Mesendoderm (in vitro differentiated cells): ENCODE measurements at places on chromosomes 5 and 9.
A peak's percentile ranks its signal among the peaks of the same experiment; 100 is the strongest.

GRCh38 chr9:83422527-83422926, 115.7 kb downstream of the FRMD3 start:
- DNase-seq = no peak

- DNase-seq = peak; percentile 31
Measured at GRCh38 chr5:103434057-103434456, 128.5 kb downstream of the NUDT12 start.

DNA sequence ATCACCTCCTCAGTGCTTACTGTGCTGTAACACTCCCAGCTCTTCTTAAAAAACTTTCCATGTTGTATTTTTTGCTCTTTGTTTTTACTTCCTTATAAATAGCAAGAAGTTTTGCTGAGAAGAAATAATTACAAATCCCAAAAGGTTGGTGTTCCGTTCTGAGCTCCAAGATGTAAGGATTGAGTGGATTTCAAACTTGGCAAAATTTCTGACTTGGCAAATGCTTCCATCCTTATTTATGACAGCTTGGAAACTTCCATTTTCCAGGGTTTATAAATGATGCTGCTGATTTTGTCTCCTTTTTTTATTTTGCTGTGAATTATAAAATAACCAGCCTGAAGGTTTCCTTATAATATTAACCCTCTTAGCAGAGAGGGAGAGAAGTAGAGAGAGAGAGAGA, 151.9 kb downstream of the NTRK2 start:
- DNase-seq = no peak

- DNase-seq = no peak
Measured at GRCh38 chr9:31144614-31145013, 1239.8 kb upstream of the ACO1 start.

- DNase-seq = peak; percentile 94
Measured at GRCh38 chr5:69492391-69492922, at the start of gene OCLN. Gene OCLN, plus strand, starts transcription at chr5:69492790. Its CDS starts 11,455 bp downstream, at chr5:69504245.

DNA sequence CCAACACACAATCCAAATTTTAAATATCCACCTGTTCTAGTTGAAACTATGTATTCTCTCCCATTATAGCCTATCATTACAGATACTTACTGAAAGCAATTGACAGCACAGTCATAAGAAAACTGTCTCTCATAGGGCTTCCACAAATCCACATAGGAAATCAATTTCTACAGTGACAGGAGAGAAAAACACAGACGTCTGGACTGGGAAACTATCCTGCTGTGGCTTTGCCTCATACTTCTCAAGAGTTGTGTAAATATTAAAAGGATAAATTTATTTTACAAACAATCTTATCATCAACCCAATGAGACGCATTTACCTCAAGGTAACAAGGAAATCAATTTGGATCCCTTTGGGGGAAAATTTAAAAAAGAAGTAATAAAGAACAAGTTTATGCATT, 517.5 kb downstream of the EFNA5 start:
- no peak for DNase-seq

DNA sequence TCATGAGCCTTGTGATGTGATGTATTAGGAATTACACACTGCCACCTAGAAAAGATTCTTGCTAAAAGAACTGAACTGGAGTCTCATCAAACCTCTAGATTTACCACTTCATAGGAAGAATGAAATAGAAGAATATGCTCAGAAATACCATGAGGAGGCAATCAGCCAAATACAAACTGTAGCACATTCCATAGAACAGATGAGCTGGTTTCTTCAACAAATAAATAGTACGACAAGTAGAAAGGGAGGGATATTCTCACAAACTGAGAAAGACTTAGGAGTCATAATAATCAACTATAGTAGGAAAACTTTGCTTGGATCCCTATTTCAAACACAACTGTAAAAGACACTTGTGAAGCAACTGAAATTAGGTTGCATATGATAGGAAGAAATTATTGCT, 15.4 kb downstream of the PLGRKT start:
- DNase-seq = no peak

DNA sequence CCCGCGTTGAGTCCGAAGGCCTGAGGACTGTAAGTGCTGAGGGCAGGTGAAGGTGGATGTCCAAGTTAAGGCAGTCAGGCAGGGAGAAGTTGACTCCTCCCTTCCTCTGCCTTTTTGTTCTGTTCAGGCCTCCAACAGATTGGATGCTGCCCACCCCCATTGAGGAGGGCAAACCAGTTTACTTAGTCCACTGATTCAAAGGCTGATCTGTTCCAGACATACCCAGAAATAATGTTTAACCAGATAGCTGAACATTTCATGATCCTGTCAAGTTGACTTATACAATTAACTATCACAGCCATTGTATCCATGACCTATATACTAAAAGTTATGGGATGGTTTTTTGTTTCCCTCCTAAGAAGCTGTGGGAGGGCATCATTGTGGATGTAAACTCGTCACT, 8.3 kb upstream of the TEX48 start:
- no peak for DNase-seq

GRCh38 chr9:18861609-18862544, 171.1 kb downstream of the SAXO1 start:
- peak; percentile 44 for DNase-seq

GRCh38 chr9:125964702-125965225, 217.6 kb downstream of the PBX3 start:
- DNase-seq = no peak

- DNase-seq = no peak
Measured at GRCh38 chr5:58241389-58241788, 218.5 kb downstream of the PLK2 start.

- peak; percentile 91 for DNase-seq
Measured at GRCh38 chr9:114238891-114239875, 83.7 kb upstream of the ORM1 start.

- no peak for DNase-seq
Measured at GRCh38 chr5:110663525-110663924, 62.9 kb downstream of the TMEM232 start.

GRCh38 chr9:20570087-20570486, 52.2 kb downstream of the MLLT3 start:
- DNase-seq = no peak

- DNase-seq = no peak
Measured at GRCh38 chr5:109865637-109866036, 175.9 kb downstream of the MAN2A1 start.

DNA sequence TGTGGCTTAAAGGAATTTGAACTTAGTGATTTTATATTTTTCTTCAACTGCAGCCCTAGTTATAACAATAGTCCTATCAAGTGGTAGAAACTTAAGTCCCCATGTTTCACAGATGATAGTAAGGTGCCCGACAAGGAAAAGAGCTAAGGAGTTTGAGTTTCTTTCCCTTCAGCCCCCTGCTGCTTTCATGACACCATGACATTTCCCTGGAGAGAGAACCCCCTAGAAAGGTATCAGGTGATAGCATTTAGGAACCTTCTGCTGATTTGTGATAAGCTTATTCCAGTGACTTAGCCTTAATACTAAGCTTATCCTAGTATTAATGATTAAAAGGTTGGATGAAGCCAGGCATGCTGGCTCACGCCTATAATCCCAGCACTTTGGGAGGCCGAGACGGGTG, 623.8 kb upstream of the TYRP1 start:
- DNase-seq = peak; percentile 68

DNA sequence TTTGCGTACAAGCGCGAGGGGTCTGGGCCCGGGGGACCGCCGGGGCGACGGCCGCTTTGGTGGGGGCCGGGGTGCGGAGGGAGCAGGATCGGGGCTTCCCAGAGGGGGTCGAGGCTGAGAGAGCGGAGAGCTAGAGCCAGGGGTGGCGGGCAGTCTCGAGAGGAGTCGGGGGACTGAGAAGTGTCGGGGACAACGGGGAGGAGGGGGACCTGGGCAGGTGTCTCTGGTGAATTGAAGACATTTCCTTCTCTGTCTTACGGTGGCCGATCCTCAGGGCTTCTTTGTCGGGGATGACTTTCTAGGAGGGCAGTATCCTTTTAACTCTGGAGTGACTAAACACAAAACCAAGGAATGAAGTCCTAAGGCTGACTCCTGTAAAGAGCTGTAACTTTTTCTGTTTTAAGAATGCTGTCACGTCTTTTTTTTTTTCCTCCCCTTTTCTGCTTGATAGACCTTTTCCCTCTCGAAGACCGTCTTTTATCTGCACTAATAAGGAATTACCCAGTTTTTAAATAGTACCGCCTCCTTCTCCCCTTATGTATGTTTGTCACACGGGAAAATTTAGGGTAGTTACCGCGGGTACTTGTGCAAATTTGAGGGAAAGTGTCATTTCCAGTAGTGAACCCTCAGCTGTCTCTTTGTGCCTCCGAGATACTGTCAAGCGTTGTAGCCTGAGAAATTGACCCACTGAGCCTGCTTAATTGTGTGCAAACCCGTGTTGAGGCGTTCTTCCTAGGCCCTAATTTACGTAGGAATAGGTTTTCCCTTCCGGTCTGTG, 822 bp downstream of the DENND4C start:
- peak; percentile 56 for DNase-seq

GRCh38 chr5:68352166-68352565, 136.6 kb downstream of the PIK3R1 start:
- no peak for DNase-seq

DNA sequence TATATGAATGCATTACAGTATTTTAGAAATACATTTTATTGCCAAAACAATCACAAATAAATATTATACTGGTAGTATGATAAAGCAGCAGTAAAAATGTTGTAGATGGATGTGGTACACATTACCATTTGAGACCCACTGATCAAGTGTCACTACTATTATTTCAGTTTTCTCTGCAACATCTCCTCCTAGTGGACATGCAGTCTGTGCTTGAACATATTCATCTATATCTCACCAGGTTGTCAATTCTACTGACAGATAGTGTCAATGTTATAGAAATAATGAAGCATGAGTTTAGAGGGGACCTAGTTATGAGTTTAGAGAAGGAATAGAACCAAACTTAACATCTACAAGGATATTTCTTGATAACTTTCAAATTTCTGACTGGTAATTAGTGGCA, 39.2 kb upstream of the ELOVL7 start:
- DNase-seq = peak; percentile 24

- DNase-seq = peak; percentile 100
Measured at GRCh38 chr9:23826120-23826629, at the start of gene ELAVL2. Gene ELAVL2, minus strand, starts transcription at chr9:23826240. Its CDS starts 64,006 bp downstream, at chr9:23762234.

GRCh38 chr5:173689171-173689736, 72.8 kb upstream of the BOD1 start:
- DNase-seq = no peak

- no peak for DNase-seq
Measured at GRCh38 chr9:89600831-89601230, 4.0 kb upstream of the GADD45G start.

DNA sequence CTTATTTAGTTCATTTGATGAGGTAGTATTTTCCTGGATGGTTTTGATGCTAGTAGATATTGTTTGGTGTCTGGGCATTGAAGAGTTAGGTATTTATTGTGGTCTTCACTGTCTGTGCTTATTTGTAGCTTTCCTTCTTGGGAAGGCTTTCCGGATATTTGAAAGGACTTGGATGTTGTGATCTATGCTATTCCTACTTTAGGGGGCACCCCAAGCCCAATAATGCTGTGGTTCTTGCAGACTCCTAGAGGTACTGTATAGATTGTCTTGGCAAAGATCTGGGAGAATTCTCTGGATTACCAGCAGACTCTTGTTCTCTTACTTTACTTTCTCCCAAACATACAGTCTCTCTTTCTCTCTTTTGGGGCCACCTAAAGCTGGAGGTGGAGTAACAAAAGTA, 315.7 kb downstream of the MAT2B start:
- peak; percentile 46 for DNase-seq

DNA sequence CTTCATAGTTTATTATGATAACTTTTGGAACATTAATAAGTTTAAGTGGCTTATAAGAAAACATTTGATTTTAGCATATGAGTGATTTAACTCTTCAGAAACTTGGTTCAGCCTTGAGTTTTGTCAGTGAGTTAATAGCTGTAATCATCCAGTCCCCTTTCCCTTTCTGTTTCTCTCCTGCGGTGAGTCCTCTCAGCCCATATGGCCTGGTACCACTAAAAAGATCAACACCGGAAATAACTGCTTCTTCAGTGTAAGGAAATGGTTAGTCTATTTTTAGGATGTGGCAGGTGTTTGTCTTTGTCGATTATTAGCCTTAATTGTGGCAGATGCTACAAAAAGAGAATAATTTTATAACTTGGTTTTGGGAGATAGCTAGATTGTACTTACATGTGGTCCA, 120.2 kb upstream of the GRHPR start:
- no peak for DNase-seq

GRCh38 chr9:129988607-129989361, 54.2 kb downstream of the FNBP1 start:
- peak; percentile 36 for DNase-seq

- DNase-seq = no peak
Measured at GRCh38 chr5:135443161-135443960, 3.8 kb downstream of the DCANP1 start.

- DNase-seq = no peak
Measured at GRCh38 chr5:35253582-35253981, 23.3 kb upstream of the PRLR start.

GRCh38 chr9:136886610-136887597, 588 bp downstream of the TRAF2 start:
- DNase-seq = peak; percentile 64

GRCh38 chr5:59390074-59390659, 503.4 kb downstream of the PDE4D start:
- DNase-seq = peak; percentile 18

DNA sequence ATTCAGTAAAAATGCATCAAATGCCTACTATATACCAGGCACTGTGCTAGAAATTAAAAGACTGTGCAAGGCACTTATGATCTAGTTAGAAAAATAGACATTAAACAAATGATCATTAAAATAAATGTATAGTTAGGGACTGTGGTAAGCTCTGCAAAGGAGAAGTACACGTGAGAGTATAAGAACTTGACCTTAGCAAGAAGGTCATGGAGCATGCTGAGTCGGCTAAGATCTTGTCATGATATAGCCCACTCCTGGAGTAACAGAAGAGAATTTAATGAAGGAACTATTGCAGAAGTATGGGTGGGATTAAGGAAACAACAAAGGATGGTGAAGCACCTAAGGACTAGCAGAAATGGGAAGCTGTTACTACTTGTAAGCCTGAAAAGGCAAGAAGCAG, 23.5 kb upstream of the SAP30L start:
- no peak for DNase-seq
